ENCODE measurements at places on chromosomes 6 and 20.

- DNase-seq = no peak
Observed at GRCh38 chr6:20936949-20937348, 402.7 kb downstream of the CDKAL1 start.

GRCh38 chr6:137496368-137496767, 2.2 kb upstream of the OLIG3 start:
- DNase-seq = no peak

DNA sequence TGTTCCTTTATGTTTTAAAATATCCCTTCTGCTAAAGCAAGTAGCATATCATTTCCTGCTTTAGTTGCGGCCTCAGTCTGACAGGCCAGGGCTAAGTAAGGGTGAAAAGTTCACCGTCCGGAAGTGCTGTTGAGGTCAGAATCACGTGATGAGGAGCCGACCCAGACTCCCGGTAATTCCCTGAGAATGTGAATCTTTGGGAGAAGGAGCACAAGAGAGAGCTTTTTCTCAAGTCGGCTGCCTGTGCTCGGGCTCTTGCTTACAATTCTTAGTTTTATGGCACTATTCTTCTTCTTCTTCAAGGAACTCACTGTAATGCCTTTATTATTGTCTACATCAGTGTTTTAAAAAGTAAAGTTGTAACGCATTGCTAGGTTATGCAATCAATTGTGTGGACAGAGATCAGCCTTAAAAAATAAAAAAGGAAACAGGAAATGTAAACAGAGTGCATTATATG, 309.3 kb downstream of the PRL start:
- DNase-seq = peak; percentile 49

- no peak for DNase-seq
Observed at GRCh38 chr6:96725296-96725695, 112.0 kb downstream of the GPR63 start.
